ENCODE measurements at places on chromosomes 6 and 20.

DNA sequence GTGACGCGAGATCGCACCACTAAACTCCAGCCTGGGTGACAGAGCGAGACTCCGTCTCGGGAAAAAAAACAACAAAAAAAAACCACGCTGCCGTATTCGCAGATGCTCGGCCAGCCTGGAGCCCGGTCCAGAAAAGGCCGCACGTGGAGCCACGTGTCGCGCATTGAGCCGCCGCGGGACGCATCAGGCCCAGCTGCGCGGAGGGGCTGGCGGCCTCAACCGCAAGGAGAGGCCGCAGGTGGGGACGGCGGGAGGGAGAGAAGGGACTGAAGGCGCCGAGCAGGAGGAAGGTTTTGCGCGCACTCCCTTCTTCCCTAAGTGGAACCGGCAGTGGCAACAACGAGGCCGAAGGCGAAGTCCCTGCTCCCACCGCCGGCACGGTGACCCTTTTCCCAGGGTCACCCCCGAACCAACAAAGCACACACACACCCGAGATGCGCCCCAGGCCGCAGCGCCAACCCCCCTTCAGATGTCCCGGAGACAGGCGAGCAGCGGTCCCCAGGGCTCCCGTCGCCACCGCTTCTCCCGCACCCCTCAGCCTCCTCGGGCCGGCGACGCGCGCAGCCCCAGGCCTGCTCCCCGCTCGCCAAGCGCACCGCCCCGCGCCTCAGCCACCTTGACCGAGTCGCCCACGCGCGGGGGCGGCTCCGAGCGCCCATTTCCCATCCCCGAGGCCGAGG is 681 bp downstream of the SYCP2 start:
- DNase-seq: no peak

DNA sequence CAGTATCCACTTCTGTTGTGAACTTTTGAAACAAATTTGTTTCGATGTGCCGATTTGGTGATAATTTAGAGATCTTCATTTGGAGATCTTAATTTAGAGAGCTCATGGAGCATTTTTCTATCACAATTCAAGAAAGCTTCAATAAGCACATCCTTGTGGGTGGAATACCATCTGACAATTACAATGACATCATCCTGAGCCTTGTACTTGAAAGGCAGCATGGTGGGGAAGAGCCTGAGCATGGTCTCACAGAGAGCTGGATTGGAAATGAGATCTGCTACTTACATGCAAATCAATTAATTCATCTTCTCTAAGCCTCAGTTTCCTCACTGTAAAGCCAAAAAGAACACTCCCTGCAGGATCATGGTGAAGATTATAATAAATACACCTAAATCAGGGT is 75.9 kb downstream of the FRK start:
- DNase-seq: no peak

DNA sequence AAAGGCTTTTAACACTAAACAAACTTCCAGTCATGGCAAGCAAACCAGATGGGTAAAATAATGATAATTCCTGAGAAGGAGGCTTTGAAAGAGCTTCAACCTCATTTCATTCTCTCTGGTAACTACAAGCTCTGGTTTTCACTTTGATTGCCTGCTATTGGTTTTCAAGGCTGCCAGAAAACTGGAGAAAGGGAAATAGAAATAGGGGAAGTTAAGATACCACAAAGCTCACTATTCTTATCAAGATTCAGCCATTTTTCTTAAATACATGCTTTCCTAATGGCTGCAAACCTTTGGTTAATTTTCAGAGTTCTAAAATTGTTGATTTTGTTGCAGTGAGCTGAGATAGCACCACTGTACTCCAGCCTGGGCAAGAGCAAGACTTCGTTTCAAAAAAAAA is 42.5 kb upstream of the NELFCD start:
- DNase-seq: no peak

GRCh38 chr6:43983632-43984031 is 143.6 kb downstream of the MRPL14 start:
- DNase-seq: no peak

Data from amniotic epithelial cell (primary cell).